ENCODE measurements at places on chromosomes 6 and 20. TPM values are rescaled to one million over a fixed set of nuclear protein-coding genes. Genes with fewer than 3 reads are reported as not detected.

Gene DPM1
- total RNA-seq: 97.3 TPM

Gene GLP1R
- total RNA-seq: not detected

Gene TIAM2
- total RNA-seq: 33.7 TPM

Gene FLRT3
- 5.0 TPM for total RNA-seq

Gene MTCH1
- 260 TPM for total RNA-seq

Gene HS3ST5
- not detected for total RNA-seq

Gene COL11A2
- total RNA-seq: 0.15 TPM

Gene SLC22A3
- total RNA-seq: 0.58 TPM

Gene AIF1
- total RNA-seq: not detected

Gene CD2AP
- total RNA-seq: 12.6 TPM

Gene SEL1L2
- total RNA-seq: not detected

Gene ASIP
- not detected for total RNA-seq

Gene HSPA1L
- 1.5 TPM for total RNA-seq

Gene PCMT1
- 96.8 TPM for total RNA-seq

Gene VGLL2
- not detected for total RNA-seq

Gene GNRH2
- total RNA-seq: 0.50 TPM

Gene KIF25
- not detected for total RNA-seq

Gene NMBR
- total RNA-seq: not detected

Gene SNPH
- 12.8 TPM for total RNA-seq

Gene PLG
- total RNA-seq: not detected

Gene PNLDC1
- not detected for total RNA-seq

Gene RSPO3
- 2.3 TPM for total RNA-seq

Gene TBCC
- 52.5 TPM for total RNA-seq

Gene COL21A1
- 4.6 TPM for total RNA-seq

Gene ARMH2
- not detected for total RNA-seq

Gene GTSF1L
- not detected for total RNA-seq

Gene UBD
- 0.66 TPM for total RNA-seq

Gene DNAH8
- 0.44 TPM for total RNA-seq

Gene HLA-DRB1
- 0.17 TPM for total RNA-seq

Gene OR2H1
- not detected for total RNA-seq

Gene KCNG1
- 15.2 TPM for total RNA-seq

Gene ULBP3
- total RNA-seq: 28.4 TPM

Gene GSTA2
- not detected for total RNA-seq

Gene CDK5RAP1
- 23.7 TPM for total RNA-seq

Gene BCAS1
- under 0.01 TPM for total RNA-seq

Gene TMEM244
- total RNA-seq: not detected

Gene MMP24
- total RNA-seq: 0.29 TPM

Gene CNKSR3
- total RNA-seq: 10.8 TPM

Gene TUBE1
- 29.4 TPM for total RNA-seq

Gene WFDC5
- total RNA-seq: not detected

Gene SLC35D3
- total RNA-seq: not detected

Gene PPP1R14C
- 0.29 TPM for total RNA-seq

Gene NKX2-2
- total RNA-seq: not detected

Gene TPX2
- 6.9 TPM for total RNA-seq

Gene ACSS1
- 1.3 TPM for total RNA-seq

Gene HFE
- total RNA-seq: 20.7 TPM

Gene HDGFL1
- total RNA-seq: not detected

Gene SIRPD
- not detected for total RNA-seq

Gene DPPA5
- total RNA-seq: not detected

Gene NXT1
- 17.2 TPM for total RNA-seq

Gene ADGRB3
- 0.15 TPM for total RNA-seq

Gene KIFC1
- total RNA-seq: 36.2 TPM

Gene EPB41L1
- total RNA-seq: 28.9 TPM

Data from smooth muscle cell of trachea (primary cell).